ENCODE measurements at places on chromosomes 12 and 14.

DNA sequence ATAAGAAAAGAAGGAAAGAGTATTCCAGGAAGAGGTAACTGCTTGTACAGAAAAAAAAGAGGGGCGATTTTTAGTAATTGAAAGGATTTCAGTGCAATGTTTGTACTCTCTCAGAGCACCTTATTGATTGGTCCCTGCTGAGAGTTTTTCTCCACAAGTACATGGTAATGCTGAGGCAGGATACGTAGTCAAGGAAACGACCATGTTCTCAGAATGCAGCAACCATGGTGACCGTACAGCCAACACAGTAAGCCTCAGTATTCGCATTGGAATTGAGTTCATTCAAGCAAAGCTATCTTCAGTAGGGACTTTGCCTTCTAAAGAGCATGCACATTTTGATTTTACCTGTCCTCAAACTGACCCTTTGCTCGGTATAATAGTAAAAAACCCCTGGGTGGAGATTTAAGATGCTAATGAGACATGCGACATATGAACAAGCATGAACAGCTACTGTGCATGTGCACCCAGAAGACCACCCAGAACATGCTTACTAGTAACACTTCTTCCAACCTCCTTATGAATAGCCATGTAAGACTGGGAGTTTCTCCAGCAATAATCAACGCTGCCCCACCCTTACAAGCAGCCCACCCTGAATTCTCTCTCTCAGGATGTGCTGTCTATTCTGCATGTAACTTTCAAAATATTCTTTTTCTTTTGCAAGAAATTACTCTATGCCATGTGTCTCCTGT, 6.2 kb upstream of the SLC41A2 start:
- no peak for DNase-seq

- DNase-seq = no peak
These were observed 376.6 kb downstream of the ADGRD1 start for GRCh38 chr12:131330106-131330815.

DNA sequence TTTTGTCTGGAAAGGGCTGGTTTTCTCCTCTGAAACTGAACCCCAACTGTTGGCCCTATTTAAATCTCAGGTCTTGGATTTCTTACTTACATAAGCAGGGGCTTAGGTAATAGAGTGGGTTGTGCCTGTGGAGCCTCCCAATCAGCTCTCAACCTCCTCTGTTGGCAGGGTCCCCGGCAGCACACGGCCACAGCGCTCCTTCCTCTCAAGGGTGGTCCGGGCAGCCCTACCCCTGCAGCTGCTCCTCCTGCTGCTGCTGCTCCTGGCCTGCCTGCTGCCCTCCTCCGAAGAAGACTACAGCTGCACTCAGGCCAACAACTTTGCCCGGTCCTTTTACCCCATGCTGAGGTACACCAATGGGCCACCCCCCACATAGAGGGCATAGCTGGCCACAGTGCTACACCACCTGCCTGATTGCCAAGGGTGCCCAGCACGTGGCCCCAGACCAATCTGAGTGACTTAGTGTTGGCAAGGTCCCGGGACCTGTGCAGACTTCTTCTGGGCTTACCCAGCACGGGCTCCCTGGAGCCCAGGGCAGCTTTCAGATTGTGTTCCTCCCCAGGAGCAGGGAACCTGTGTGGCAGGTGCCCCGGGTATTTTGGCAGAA, 68.9 kb downstream of the ESR2 start:
- DNase-seq = no peak

GRCh38 chr12:52054231-52054832, 3.1 kb downstream of the NR4A1 start:
- no peak for DNase-seq

GRCh38 chr12:69886109-69886508, 61.1 kb downstream of the MYRFL start:
- DNase-seq = no peak

DNA sequence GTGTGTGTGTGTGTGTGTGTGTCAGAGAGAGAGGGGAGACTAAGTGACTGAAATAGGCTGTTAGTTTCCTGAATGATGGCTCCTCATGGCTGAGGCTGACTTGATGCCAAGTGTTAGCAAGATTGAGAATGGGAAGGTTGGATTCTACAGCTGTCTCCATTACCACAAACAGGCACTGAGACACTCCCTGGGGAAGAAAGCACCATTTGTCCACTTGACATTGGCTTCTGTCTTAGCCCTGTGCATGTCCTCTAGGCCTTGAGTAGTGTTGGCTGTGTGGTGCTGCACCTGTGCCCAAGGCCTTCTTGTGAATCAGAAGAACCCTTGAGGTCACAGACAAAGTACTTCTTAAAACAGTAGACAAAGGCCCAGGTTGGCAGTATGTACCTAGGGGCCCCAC, 15.6 kb downstream of the ERG28 start:
- DNase-seq = no peak

- DNase-seq = no peak
These were observed 38.7 kb upstream of the TRAF3 start for GRCh38 chr14:102738373-102739189.

GRCh38 chr14:82029038-82029437, 495.4 kb upstream of the SEL1L start:
- no peak for DNase-seq

- DNase-seq = no peak
These were observed 1.8 kb downstream of the STAC3 start for GRCh38 chr12:57248934-57249742.

DNA sequence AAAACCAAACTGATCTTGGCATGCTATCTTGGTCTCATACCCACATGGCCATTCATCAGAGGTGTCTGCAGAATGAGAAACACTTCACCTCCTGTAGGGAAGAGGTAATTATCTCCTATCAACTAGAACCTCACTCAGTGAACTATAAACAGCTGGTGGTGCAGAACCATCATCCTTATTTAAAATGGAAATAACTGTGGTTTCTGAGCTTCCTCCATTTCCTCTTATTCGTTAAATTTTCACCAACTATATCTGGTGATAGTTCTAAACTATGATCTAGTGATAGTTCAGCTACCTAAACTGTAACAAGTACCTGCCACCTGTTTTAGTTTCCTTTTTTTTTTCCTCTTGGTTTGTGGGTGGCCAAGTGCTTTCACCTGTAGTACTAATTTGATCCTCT, 218.5 kb downstream of the FUT8 start:
- no peak for DNase-seq
